ENCODE measurements at places on chromosomes 6 and 20. TPM values are rescaled to one million over a fixed set of nuclear protein-coding genes. Genes with fewer than 3 reads are reported as not detected.

Gene NEURL2
- total RNA-seq = 3.7 TPM

Gene NINL
- 11.5 TPM for total RNA-seq

Gene PGBD1
- total RNA-seq = 6.2 TPM

Gene LAMA2
- 0.22 TPM for total RNA-seq

Gene MRAP2
- total RNA-seq = 0.07 TPM

Gene KCNS1
- not detected for total RNA-seq

Gene CDYL
- total RNA-seq = 38.4 TPM

Gene GMEB2
- 13.7 TPM for total RNA-seq

Gene DTNBP1
- total RNA-seq = 9.8 TPM

Gene SCUBE3
- 2.4 TPM for total RNA-seq

Gene PNLDC1
- not detected for total RNA-seq

Gene DIDO1
- 40.4 TPM for total RNA-seq

Gene MAN1A1
- total RNA-seq = 19.0 TPM

Gene GABBR1
- 7.0 TPM for total RNA-seq

Gene TPBG
- total RNA-seq = 43.0 TPM

All from PC-3 (cell line).